ENCODE measurements at places on chromosomes 5 and 9.

DNA sequence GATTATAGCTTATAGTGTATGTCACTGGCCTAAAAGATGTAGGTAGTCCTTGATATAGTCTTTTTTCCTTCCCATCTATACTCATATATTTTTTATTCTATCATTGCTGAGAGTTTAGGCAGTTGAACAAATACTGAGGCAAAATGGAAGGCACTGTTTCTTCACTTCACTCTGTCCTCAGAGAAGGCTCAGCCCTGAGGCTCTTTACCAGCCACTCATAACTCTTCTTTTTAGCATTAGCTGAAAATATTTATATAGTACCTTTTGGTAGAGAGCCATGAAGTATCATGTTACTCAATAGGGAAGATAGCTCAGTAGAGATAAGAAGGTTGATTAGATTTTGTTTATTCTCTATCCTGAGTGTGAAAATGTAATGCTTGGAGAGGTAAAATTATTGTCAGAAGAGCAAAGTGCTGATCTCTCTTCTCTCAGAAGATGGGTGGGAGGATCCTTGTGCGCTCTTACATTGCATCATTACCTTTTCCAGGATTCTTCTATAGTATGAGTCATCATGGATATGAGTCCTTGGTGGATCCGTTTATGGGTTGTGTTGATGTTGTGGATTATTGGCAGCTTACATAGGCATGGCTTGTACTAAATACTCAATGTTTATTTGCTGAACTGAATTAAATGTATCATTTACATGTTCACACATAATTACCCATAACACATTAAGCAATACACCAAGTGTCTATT is 88.1 kb downstream of the ANXA1 start:
- DNase-seq: no peak

DNA sequence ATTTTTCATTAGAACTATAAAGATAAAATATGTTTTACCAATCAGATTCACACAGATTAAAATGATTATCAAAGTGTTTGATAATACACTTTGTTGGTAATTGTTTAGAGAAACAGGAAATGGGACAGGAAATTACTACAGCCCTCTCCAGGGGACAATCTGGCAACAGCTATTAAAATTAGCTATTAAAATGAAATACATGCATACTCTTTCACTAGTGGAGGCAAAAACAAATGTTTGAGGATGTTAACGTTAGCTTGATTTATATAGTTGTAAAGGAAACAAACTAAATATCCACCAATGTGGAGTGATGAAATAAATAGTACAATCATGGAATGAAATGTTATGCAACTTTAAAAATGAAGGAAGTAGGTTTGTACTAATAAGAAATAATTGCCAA is 53.7 kb downstream of the TARS1 start:
- DNase-seq: no peak

- no peak for DNase-seq
Measured at GRCh38 chr5:149018909-149019443, 43.9 kb downstream of the SH3TC2 start.

DNA sequence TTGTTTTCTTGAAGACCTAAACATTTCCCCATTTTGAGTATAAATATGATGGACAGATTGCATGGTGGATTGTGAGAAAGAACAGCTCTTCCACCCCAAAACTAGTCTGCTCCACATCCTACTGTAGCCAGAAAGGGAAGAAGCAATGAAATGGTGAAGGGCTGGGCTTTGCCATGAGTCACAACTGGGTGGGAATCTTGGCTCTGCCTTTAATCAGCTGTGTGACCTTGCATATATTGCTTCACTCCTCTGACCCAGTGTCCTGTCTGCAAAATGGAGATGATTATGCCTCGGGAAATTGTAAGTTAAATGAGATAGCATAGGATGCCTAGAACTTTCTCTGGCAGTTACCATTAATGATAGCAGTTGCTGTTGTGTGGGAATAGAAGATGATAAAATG is 101.9 kb downstream of the PDE8B start:
- no peak for DNase-seq

- DNase-seq: no peak
Measured at GRCh38 chr9:85971731-85972130, 30.8 kb downstream of the NAA35 start.

- no peak for DNase-seq
Measured at GRCh38 chr9:115799734-115800133, 353.9 kb upstream of the PAPPA start.

GRCh38 chr5:89729623-89730301 is 679.8 kb downstream of the CETN3 start:
- DNase-seq: no peak

DNA sequence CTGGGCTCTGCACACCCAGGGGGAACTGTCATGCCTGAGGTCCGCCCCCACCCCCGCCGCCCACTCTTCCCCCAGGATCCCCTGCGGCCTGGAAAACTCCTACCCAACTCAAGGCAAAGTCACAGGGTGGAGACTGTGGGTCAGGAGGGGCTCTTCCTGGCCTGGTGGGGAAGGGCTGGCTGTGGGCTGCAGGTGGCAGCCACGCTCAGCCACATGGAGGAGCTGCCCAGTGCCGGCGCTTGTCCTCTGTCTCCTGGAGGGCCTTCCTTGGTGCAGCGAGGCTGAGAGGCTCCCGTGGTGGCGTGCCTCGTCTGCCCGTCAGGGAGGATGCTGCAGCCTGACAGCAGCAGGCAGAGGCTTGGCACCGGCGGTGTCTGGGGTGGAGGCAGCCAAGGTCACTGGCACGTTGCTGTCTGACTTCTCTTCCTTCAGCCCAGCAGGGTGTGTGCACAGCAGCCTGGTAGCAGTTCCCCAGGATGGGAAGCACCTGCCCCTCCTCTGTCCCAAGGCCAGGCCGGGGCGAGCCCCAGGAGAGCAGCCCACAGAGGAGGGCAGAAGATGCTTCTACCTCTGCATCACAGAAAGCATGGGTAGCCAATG is 78.1 kb downstream of the ADAMTS2 start:
- DNase-seq: peak; percentile 75

- DNase-seq: no peak
Measured at GRCh38 chr9:17063535-17064135, 71.2 kb upstream of the CNTLN start.

DNA sequence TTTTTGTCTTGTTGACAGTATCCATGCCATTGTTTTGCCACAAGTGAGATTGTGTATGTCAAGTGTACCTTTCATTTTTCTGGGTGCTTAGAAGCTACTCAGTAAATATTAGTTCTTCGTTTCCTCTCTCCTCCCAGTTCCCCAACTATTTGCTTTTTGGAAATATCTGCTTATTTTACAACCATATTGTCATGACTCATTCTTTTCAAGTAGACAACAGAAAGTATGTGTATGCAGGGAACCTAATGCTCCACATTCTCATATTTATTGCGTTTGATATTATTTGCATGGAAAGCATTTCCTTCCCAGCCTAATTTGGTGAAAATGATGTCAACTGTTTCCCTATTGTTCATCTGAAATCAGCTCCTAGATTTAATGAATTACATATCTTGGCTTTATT is 483.7 kb upstream of the RIOK2 start:
- DNase-seq: no peak

DNA sequence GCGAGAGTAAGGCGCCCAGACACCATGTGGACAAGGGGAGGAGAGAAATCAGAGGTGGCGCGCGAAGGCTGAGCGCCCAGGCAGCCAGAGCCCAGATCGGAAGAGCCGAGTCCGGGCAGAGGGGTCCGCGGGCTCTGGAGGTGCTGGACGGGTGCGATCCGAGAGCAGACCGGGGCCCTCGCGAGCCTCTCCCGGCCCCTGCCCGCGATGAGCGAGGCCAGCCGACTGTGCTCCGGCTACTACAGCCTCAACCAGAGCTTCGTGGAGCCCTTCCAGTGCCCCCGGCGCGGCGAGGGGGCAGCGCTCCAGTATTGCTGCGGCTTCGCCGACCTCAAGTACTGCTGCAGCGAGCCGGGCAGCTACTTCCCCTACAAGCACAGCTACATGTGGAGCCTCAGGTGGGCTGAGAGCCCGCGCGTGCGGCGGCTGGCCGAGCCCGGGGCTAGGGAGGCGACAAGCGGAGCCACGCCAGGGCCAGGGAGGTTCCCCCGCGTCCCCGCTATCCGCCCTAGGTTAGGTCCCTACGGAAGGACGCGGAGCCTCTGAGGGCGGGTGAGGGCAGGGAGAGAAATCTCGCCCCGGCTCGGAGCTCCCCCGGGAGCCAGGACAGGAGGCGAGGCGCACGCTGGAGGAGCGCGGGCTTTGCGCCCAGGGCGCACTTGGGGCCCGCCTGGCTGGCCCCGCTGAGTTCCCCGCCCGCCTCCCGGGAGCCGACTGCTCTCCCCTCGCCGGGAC is at the start of gene SHISAL2B:
Gene SHISAL2B (plus strand): TSS at position 87 of the 735 bp plus-strand sequence. CDS start 121 bp downstream, at position 208.
- no peak for DNase-seq

DNA sequence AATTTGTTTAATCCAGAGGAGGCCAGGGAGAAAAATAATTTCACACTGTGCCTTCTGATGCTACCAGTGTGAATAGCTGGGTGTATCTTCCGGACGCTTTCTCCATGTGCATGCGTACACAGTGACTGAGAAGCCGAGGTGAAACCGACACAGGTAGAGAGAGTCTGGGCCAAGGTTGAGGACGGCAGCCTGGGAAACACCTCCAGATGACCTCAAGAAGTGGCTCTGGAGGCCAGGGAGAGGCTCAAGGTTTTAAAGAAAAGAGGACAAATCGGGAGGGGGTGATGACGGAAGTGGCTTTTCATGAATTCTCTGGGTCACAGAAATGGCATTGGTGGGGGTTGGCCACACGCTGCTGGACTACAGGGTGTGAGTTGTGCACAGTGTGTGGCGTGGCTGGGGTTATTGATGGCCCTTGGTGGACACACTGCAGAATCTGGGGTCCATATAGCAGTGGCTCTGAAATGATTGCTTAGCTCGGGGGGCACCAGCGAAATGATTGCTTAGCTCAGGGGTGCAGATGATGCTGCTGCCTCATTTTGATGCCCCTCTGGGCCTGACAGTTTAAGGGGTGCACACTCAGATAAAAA is 34.1 kb upstream of the LRRC14B start:
- peak; percentile 27 for DNase-seq

DNA sequence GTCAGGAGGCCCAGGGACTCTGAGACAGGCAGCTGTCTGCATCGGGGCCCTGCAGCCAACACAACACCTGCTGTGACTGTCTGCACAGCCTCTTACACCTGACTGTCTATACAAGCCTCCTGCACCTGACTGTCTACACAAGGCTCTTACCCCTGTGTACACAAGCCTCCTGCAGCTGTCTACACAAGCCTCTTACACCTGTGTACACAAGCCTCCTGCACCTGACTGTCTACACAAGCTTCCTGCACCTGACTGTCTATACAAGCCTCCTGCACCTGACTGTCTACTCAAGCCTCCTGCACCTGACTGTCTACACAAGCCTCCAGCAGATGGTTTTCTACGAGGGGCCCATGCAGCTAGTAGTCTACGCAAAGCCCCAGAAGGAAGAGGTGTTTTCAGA is 18.6 kb downstream of the IRX2 start:
- DNase-seq: no peak

DNA sequence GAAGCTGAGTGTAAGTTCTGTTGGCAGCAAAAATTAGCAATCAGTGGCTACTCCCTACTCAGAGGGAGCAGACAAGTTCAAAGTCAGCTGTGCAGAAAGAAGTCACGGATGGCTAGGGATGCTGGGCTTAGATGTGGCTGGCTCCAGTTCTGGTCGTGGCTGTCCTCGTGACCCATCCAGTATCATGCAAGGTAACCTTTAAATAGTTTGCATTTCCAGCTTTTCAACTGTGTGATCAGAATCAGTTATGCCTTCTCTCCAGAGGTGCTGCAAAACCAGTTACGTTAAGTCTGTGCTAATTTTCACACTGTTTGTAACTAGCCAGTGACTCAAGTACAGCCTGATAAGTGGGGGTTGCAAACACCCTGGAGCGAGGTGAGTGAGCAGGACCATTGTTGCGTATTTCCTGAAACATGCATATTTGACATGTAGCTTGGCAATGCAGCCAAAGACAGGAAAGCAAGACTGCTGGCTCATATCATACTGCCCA is 302.4 kb downstream of the ATPSCKMT start:
- no peak for DNase-seq

- DNase-seq: no peak
Measured at GRCh38 chr9:137688725-137689124, 69.9 kb downstream of the EHMT1 start.

- DNase-seq: no peak
Measured at GRCh38 chr5:123476731-123477130, 35.2 kb upstream of the CSNK1G3 start.

GRCh38 chr5:135308752-135309151 is 90.3 kb downstream of the MACROH2A1 start:
- DNase-seq: no peak

DNA sequence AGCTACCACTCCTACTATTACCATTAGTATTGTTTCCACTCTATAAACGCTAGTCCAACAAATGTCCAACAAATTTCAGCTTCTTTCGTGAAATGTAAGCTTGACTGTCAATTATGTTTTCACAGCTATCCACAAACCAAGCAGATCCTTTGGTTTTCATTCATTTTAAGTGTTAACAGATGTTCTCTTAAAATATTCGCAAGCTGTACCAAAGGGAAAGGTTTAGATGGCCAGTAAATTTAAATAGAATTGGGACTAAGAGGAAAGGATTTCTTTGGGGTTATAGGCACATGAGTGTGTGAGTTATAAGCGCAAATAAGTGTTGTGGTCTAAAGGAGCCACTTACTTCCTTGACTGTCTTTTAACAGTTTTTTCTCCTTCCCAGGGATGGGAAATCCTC is 136.8 kb upstream of the ADRA1B start:
- no peak for DNase-seq

- DNase-seq: no peak
Measured at GRCh38 chr5:170498811-170499351, 4.9 kb upstream of the KCNIP1 start.

DNA sequence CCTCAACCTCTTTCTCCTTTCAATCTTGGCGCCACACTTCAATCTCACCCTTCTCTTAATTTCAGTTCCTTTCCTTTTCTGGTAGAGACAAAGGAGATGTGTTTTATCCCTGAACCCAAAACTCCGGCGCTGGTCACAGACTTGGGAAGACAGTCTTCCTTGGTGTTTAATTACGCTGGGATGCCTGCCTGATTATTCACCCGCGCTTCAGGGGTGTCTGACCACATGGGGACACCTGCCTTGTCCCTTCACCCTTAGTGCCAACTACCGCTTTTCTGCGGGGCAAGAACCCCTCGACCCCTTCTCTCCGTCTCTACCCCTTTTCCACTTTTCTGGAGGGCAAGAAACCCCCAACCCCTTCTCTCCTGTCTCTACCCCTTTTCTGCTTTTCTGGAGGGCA is 261.1 kb downstream of the SMARCA2 start:
- no peak for DNase-seq
